ENCODE measurements at places on chromosomes 13 and 19. TPM values are rescaled to one million over a fixed set of nuclear protein-coding genes. Genes with fewer than 3 reads are reported as not detected.

The ZNF578 gene
- 21.2 TPM for total RNA-seq

The ZNF610 gene
- total RNA-seq = 20.0 TPM

The CYP2A7 gene
- not detected for total RNA-seq

The IGSF23 gene
- not detected for total RNA-seq

The KLK5 gene
- not detected for total RNA-seq

The SYT5 gene
- 15.6 TPM for total RNA-seq

The ZNF93 gene
- 22.6 TPM for total RNA-seq

The GAPDHS gene
- not detected for total RNA-seq

The TINCR gene
- total RNA-seq = 1.1 TPM

The LGALS7B gene
- total RNA-seq = not detected

The GZMM gene
- total RNA-seq = not detected

The PCDH17 gene
- 235 TPM for total RNA-seq

The CD33 gene
- total RNA-seq = 0.36 TPM

The FBXO27 gene
- 6.4 TPM for total RNA-seq

The BRME1 gene
- 8.6 TPM for total RNA-seq

The MBD3L5 gene
- not detected for total RNA-seq

The KCNJ14 gene
- total RNA-seq = 1.6 TPM

The TEX29 gene
- total RNA-seq = 0.45 TPM

The NUFIP1 gene
- 6.4 TPM for total RNA-seq

The DCT gene
- 1.5 TPM for total RNA-seq

The JAK3 gene
- total RNA-seq = 2.6 TPM

The RFPL4AL1 gene
- not detected for total RNA-seq

The FXYD3 gene
- total RNA-seq = 0.45 TPM

The ZNF260 gene
- 53.4 TPM for total RNA-seq

The RAB4B gene
- 4.5 TPM for total RNA-seq

The OR1I1 gene
- not detected for total RNA-seq

All from cerebellum (tissue), 4 donors.